Muscle of back (tissue), 13 donors: ENCODE measurements at places on chromosomes 1 and 21.
A peak's percentile ranks its signal among the peaks of the same experiment; 100 is the strongest.

DNA sequence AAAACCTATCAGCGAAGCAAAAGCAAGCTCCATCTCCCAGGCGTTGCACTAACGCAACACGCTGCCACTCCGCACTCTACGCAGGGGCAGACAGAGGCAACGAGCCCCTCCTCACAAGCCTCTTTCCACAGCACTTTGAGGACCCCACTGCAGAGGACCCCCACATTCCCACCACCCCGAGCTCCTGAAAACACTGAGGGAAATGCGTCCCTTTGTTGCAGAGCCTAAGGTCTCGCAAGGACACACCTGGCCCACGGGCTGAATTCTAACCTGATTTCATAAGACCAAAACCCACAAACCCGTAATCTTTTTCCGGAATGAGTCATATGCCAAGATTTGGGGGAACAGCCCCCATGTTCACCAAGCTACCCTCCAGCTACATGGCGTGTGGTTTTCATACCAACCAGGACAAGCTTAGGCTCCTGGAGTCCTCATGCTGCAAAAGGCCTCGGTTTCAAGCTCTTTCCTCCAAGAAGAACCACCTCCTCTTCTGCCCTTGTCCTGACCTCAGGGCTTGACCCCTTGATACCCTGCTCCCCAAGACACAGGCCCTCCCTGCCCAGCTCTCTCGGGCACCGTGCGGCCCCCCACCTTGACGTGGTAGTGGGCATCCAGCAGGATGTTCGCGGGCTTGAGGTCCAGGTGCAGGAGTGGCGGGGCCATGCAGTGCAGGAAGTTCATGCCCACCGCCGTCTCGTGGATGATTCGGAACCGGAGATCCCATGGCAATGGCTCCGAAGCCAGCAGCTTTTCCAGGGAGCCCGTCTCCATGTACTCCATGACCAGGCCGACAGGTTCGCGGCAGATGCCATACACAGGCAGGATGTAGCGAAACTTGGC lies 10.7 kb downstream of the RIPK4 start:
- DNase-seq, result no peak

- DNase-seq, result no peak
Measured at GRCh38 chr1:165678509-165678908, 19.9 kb downstream of the ALDH9A1 start.

GRCh38 chr1:160032165-160032820 lies 503 bp upstream of the PIGM start:
- peak; percentile 28 for DNase-seq

- no peak for DNase-seq
Measured at GRCh38 chr1:205710201-205711062, 30.1 kb upstream of the SLC45A3 start.

- no peak for DNase-seq
Measured at GRCh38 chr1:27011058-27011764, 1.4 kb downstream of the TENT5B start.

DNA sequence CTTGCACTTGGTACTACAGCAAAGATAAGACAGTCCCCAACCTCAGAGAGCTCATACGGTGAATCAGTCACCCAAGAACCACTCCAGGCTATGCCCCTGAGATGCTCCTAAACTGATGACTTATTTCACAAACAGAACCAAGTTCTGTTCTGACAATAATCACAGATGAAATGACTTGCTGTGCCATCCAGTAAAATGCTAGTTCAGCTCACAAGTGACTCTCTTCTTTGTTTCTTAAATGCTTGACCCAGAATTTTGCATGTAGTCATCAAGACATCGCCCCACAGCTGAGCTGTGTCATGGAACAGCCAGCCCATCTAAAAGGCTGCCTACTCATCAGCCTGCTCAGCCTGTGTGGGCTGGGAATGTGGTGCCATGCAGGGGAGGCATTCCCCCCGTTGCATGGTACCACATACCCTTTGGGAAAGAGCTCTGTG lies 6.1 kb upstream of the SLC19A2 start:
- no peak for DNase-seq

- no peak for DNase-seq
Measured at GRCh38 chr1:17002524-17002902, 9.2 kb downstream of the ATP13A2 start.

DNA sequence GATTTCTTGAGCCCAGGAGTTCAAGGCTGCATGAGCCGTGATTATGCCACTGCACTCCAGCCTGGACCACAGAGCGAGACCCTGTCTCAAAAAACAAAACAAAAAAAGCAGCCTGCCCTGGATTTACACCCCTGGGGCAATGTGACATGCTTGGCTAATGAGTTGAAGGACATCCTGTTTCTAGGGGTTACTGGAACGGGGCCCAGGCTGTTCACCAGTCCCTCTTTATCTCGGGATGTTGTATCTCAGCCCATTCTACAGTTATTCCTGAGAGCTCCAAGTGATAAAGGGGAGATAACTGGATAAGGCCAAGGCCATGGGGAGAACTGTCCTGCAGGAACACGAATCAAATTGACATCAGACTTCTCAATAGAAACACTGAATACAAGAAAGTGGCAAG lies 21.7 kb upstream of the S100A2 start:
- DNase-seq, result no peak

GRCh38 chr1:19644395-19644680 lies 227 bp downstream of the NBL1 start:
- no peak for DNase-seq

- no peak for DNase-seq
Measured at GRCh38 chr21:44092211-44092610, 15.0 kb upstream of the PWP2 start.

GRCh38 chr1:226575739-226576378 lies 27.3 kb downstream of the STUM start:
- DNase-seq, result no peak

GRCh38 chr1:209224886-209225285 lies 358.6 kb upstream of the CAMK1G start:
- no peak for DNase-seq

DNA sequence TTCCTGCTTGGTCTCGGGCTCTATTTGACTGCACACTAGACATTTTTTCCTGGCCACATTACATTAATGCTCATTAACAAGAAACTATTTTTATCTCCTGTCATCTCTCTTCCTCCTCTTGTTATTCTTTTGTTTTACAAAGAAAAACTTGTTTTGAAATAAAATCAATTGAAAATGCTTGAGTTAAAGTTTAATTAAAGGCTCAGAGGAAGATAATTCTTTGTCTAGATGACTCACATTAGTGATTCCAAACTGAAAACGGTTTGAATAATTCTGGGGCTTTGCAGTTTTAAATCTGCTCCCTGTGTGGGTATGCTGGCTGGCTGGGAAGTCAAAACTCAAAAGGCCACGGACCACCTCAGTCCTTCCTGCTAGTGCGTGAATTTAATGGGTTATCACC lies 29.6 kb downstream of the RGS5 start:
- DNase-seq, result no peak

GRCh38 chr1:166870584-166870983 lies 5.5 kb downstream of the TADA1 start:
- no peak for DNase-seq

- no peak for DNase-seq
Measured at GRCh38 chr1:18217398-18218043, 109.9 kb downstream of the IGSF21 start.

GRCh38 chr1:167165948-167166689 lies 54.6 kb upstream of the POU2F1 start:
- peak; percentile 18 for DNase-seq

DNA sequence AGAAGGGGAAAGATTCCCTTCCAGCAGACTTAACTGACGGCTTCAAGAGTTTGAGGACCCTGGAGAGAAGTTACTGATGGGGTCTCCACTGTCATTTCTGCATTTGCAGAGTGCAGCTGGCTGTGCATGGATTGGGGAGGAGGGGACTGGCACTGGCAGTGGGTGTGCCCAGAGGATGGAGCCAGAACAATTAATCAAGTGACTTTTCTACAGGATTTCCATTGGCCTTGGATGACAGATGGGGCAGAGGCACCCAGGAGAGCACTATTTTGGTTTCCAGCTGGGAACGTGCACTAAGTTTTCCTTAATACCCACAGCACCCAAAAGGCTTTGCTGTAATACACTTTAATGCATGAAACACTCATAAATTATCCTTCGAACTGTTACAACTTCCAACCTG lies 1.3 kb downstream of the NGF start:
- DNase-seq, result no peak

DNA sequence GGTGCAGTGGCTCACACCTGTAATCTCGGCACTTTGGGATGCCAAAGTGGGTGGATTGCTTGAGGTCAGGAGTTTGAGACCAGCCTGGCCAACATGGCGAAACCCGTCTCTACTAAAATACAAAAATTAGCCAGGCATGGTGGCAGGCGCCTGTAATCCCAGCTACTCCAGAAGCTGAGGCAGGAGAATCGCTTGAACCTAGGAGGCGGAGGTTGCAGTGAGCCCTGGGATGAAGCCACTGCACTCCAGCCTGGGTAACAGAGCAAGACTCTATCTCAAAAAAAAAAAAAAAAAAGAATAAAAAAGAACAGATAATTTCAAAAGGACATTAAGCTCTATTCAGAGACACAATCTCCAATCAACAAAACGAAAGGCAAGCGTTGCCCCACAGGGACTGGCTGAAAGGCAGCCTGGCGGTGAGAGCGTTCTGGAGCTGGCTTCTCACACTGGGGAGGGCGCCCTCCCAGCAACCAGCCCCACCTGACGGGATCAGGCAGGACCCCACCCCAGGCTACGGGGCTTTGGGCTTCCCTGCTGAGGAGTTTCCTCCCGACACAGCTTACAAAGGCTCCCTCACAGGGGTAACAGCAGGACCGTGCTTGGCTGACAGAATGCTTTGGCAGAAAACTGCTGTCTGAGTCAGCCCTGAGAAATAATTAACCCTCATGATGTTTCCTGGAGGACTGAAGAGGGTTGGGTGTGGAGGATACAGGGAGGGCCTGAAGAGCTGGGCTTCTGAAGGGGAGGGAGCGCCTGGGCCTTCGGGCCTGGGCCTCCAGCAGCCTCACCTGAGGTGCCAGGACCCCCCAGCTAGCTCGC lies 31.1 kb upstream of the SRP9 start:
- peak; percentile 89 for DNase-seq

GRCh38 chr21:42608446-42608845 lies 45.0 kb upstream of the PDE9A start:
- DNase-seq, result no peak

DNA sequence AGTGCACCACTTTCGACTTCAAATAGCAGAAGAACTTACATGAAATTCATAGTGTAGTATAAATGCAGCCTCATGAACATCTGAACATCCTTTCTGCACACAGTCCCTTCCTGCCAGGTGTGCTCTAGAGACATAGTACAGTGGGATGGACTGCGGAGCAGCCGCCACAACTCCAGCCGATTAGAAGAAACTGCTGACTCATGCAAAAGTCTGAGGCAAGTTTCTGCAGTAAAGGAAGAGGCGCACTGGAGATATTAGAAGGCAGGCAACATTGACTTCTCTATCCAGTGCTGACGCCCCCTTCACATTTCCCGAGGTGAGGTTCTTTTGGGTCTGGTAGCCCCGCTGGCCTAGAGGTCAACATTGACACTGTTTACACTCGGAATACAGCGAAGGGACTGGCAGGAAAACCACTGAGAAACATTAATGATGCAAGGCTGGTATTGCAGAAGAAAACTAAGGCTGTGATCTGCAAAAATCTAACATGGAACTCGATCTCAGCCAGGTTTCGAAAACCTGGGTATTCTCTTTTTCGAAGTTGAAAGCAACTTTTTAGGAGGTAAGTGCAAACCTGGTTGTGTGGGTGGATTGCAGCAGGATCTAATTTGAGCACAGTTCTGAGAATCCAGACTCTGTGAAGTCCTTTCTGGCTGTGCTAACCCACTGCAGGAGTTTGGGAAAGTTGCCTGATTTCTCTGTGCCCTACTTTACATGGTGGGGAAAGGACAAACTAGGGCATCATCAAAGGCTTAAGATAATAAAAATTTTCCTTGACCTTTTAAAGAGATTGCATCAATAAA lies 90.7 kb downstream of the CDC7 start:
- DNase-seq, result no peak

GRCh38 chr1:74824497-74825107 lies 91.7 kb downstream of the TYW3 start:
- no peak for DNase-seq

GRCh38 chr1:155645648-155646047 lies 35.6 kb downstream of the MSTO1 start:
- no peak for DNase-seq

DNA sequence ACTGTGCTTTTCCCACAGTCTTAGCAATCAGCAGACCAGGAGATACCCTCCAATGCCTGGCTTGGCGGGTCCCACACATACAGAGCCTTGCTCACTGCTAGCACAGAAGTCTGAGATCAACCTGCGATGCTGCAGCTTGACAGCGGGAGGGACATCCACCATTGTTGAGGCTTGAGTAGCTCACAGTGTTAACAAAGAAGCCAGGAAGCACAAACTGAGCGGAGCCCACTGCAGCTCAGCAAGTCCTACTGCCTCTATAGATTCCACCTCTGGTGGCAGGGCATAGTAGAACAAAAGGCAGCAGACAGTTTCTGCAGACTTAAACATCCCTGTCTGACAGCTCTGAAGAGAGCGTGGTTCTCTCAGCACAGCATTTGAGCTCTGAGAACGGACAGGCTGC lies 33.4 kb downstream of the MNDA start:
- no peak for DNase-seq

DNA sequence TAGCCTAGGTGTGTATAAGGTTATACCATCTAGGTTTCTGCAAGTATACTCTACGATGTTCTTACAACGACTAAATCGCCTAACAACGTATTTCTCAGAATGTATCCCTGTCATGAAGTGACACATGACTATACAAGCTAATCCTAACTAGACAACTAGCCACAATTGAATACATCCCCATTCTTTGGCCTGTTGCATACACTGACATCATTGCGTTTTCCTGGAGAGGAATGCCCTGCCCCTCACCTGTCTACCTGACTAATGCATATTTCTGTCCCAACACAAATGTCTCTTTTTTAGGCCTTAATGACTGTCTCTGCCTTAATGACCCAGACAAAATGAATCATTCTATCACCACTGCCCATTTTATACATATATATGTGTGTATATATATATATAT lies 8.5 kb upstream of the NFIA start:
- DNase-seq, result no peak

DNA sequence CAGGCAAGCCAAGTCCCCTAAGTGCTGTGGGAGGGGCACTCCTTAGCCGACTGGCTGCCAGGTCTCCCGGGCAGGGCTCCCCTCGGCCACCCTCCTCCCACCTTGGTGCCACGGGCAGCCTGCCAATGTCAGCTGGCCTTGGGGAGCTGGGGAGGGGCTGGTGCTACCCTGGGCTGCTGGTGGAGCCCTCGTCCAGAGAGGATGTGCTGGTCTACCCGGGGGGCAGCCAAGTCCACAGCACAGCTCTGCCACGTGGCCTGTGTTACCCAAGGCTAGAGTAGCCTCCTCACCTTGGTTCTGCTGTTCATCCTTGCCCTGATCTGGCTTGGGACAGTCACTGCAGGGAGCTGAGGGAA lies 42.9 kb downstream of the CRYAA start:
- no peak for DNase-seq
